ENCODE measurements at places on chromosomes 6 and 20.
A peak's percentile ranks its signal among the peaks of the same experiment; 100 is the strongest.

- no peak for DNase-seq
Observed at GRCh38 chr6:104356197-104356596, 503.5 kb downstream of the HACE1 start.

GRCh38 chr20:34872622-34873224, at the start of gene GGT7:
Gene GGT7 (minus strand): TSS chr20:34872856. CDS start chr20:34872815, 41 bp downstream.
- DNase-seq = peak; percentile 79

- no peak for DNase-seq
Observed at GRCh38 chr6:169230946-169231789, 22.5 kb downstream of the THBS2 start.

GRCh38 chr6:134391205-134391604, 73.3 kb upstream of the SGK1 start:
- no peak for DNase-seq

DNA sequence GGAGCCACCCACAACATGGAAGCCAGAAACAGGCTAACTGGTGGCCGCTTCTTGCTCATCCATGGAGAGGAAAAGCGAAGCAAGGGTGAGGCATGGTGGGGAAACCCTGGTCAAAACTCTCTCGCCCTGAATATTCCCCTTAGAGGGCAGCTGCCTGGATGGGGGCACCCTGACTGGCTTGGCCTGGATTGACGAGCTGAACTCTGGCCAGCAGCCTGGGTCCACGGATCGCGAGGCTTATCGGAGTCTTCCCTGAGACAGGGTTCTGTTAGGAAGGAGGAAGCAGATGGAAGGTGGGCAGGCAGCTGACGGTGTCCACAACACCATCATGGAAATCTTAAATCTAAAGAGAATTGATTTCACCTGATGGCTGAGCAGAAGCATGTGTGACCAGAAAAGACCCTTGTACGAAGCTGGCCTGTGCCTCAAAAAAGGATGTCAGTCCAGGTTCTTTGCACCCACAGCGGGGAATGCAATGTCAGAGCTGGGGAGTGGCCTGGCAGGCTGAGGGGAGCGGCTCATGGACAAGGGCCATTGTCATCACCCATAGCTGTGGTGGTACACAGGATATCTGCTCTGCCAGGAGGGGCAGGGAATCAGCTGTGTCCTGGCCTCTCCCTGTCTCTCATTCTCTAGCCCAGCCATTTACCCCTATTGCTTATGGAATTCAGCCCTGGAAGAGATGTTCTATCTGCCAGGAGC, 109.4 kb upstream of the SNX9 start:
- no peak for DNase-seq

DNA sequence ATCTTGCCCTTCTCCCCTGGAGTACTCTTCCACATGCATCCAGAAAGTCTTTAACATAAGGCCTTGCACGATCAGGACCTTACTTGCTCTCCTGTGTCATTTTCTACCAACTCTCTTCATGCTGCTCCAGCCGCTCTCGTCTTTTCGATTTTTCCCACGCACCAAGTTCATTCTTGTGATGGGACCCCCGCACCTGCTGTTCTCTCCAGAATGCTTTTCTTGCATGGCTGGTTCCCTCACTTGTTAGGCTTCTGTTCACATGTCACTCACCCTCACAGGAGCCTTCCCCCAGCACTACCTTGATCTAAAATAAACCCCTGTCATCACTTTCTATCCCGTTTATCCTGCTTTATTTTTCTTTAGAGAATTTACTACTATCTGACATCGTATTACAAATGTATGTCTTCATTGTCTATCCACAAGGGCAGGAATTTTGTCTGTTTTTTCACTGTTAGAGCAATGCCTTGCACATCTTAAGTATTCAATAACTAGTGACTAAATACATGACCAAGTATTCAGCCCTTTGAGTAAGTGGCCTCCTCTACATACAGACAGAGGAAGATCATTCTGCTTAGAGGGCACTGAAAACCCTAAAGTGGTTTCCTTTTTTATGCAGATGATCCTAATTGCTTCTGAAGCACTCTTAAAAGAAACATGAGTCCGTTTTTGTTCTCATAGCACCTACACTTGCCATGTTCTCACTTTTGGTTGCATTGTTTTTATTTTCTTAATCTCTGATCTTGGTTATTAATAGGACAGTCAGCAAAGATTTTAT, 166.9 kb downstream of the SLC16A10 start:
- no peak for DNase-seq

- DNase-seq = no peak
Observed at GRCh38 chr20:23645575-23645974, 7.8 kb upstream of the CST3 start.

GRCh38 chr6:50087231-50087954, 37.7 kb upstream of the DEFB112 start:
- DNase-seq = peak; percentile 88

GRCh38 chr6:91340896-91341395, 754.1 kb upstream of the MAP3K7 start:
- no peak for DNase-seq

DNA sequence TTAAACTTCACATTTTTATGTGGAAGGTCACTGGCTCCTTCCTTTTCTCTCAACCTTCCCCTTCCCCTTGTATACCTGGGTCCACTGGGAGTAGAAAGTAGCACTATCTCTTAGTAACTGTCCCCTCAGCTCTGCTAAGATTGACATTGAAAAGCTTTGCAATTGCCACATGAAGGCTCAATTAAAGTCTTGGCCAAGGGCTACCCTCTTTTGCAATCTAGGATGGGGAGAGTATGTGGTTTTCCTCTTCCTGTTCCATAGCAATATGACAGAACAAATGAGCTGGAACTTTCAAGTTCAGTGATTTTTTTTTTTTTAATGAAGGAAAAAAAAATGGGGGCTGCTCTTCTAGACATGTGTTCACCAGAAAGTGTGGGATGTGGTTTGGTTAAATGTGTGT, 37.1 kb downstream of the PROKR2 start:
- DNase-seq = no peak

DNA sequence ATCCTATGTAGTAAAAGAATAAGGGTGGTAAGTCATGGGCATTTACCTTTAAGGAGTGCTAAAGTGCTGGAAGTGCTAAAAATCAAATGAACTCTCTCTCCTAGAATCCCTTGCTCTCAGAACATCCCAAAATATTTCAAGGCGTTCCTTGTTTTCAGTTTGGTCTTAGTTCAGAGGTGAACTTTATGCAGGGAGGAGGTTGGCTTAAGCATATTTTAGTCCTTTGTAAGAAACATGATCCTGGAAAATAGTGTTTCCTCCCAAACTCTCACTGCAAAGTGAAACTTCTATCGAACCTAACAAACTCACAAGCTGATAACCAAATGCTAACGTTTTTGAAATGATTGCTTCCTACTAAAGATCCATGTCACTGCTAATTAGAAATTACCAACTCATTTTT, 231.4 kb downstream of the FOXC1 start:
- no peak for DNase-seq

- no peak for DNase-seq
Observed at GRCh38 chr6:64383277-64383676, 747.7 kb downstream of the PHF3 start.

All from EH (cell line).